ENCODE measurements at places on chromosomes 6 and 20.

DNA sequence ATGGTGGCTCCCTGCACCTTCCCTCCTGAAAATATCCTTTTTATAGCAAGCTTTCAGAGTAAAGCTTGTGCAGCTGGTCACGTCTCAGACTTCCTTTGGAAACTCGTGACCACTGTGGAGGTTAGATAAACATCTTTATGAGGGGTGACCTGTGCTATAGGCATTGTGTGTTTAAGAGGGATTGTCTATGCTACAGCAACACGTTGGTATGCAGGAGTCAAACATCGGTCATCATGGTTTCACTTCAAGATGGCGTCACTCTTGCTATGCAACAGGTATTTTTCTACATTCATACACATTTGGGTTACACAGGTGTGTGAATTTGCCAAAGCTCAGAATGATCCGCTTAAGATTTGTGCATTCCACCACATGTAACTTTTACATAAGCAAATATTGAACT is 14.6 kb upstream of the BLCAP start:
- DNase-seq, result no peak

GRCh38 chr6:42935322-42935721 is 6.0 kb downstream of the CNPY3 start:
- DNase-seq, result no peak

DNA sequence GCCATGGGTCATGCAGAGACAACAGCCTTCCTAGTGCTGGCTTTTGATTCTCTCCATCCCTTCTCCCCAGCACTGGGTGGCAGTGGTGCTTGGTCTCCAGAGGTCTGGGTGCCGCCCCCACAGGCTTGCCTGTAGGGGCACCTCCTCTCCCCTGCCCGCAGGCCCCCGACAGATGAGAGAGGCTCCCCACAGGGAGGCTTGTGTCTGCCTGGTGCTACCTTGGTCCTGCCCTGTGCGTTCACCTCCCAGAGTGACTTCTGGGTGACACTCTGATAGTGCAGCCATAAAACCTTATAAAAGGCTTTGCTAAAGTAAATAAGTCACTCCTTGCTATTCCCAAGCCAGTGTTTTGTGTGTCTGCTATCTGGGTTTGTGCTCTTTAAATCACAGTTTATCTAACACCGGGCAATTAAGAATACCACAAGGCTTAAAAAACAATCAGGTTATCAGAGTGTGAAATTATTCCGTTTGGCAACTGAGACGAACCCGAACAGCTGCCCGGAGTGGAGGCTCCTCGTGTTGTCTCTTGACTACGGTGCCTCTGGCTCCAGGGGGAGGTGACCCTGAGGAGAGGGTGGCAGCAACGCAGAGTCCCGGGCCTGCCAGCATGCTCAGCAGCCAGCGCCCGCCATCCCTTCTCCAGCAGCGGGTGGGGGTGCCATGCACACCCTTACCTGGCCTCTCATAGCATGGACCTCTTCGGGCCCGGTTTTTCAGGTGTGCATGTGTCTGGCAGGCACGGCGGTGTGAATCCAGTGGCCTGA is 5.4 kb upstream of the C20orf204 start:
- no peak for DNase-seq

DNA sequence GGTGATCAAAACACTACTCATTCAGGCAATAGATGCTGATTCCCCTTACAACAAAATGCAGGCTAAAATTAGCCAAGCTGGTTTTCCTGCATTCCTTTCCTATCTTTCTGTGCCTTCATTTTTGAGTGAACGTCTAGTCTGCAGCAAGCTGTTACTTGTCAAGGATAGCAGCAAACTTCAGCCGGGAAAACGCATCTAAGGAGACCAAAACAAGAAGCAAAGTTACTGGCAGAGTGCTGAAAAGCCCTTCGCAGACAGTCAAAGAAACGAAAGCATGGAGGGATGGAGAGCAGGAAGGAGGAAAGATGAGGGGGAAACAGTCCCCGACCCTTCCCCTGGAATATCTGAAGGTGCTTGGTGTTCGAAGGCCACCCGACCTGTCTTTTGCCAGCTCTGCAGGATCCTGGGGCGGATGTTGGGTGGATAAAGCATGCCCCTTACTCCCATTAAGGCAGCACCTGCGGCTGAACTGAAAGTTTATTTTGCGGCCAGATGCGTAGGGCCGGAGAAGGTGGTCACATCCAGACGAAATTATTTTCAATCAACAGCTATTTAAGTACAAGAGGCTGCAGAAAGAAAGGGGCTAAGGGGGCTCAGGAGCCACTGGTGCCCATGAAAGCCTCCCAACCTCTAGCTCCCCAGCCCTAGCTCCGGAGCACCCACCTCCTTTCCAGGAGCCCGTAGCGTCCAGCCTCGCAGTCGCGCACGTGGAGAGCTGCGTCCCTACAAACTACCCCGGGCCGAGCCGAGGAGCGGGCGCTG is 538 bp downstream of the FERMT1 start:
- DNase-seq, result no peak

GRCh38 chr6:142896732-142897131 is 48.2 kb downstream of the HIVEP2 start:
- no peak for DNase-seq

DNA sequence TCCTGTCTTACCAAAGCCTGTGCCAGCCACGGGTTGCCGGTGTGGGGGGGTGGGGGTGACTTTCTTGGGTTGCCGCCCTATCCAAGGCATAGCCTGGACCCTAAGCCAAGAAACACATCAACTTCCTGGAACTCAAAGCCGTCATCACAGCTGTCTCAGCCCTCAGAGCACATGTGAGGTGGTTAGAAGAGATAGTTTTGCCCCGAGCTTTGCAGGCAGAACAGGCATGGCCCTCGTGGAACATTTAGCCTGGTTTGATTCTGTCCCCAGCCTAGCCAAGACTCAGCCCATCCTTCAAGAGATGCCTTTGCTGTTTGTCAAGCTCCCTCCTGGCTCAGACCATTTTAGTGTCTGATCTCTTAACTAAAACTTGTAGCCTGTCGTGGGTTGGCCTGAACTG is 64.9 kb downstream of the RREB1 start:
- peak; percentile 45 for DNase-seq

- DNase-seq, result no peak
Measured at GRCh38 chr6:52020945-52021570, 66.4 kb downstream of the PKHD1 start.

All from skeletal muscle cell (primary cell).